ENCODE measurements at places on chromosomes 1 and 21.

DNA sequence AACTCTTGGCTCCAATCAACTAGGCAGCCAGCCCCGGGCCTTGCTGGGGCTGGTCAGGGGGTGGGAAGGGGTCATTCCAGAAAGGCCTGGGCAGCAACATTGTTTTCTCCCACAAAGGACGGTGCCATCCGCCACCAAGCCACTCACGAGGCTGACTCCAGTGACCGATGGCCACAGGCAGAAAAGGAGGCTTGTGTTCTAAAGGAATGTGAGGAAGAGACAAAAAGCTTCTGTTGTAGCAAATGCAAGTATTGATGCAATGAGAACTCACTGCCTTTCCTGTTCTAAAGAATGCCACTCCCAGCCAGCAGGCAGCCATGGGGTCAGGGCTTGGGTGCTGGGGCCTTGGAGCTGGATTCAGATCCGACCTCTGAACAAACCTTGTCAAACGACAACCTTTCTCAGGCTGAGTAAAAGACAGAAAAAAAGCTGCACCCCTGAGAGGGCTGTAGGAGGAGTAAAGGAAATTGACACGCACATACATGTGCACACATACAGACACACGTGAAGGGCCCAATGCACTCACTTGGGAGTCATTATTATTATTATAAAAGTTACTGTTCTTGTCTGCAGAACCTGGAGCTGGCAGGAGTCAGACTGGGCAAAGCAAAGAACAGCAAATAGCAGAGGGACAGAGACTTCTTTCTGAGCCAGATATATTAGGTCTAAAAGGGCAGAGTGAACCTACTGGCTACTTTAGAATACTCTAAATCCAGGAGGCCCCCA is 13.9 kb upstream of the PRMT2 start:
- no peak for DNase-seq

GRCh38 chr1:30191154-30191702 is 532.2 kb downstream of the MATN1 start:
- no peak for DNase-seq

DNA sequence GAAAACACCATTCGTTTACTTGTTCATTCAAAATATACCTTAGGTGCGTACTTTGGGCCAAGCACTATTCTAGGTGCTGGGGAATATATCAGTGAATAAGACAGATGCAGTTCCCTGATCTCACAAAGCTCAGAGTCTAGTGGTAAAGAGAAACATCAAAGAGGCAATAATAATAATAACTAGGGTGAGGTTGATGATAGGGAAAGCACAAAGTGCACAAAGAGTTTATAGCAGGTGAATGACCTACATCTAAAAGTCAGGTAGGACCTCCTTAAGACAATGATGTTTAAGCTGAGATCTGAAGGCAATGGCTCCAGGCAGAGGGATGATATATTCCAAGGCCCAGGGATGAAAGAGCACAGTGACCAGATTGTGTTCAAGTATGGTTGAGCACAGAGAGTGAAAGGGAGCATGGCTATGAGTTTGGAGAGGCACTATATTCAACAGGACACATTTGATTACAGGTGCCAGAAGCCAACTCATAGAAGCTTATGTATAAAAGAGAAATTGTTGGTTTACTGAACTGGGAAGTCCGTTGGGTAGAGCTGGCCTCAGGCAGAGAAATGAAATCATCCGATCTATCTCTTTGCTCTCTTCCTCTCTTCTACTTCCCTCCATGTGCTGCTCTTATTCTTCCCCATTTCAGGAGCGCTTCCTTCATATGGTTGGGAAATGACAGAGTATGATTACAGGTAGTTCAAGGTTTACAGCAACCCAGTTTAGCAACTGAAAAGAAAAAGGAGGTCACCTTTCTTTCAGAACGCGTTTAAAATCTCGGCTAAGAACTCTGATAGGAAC is 23.0 kb upstream of the CCT8 start:
- no peak for DNase-seq

DNA sequence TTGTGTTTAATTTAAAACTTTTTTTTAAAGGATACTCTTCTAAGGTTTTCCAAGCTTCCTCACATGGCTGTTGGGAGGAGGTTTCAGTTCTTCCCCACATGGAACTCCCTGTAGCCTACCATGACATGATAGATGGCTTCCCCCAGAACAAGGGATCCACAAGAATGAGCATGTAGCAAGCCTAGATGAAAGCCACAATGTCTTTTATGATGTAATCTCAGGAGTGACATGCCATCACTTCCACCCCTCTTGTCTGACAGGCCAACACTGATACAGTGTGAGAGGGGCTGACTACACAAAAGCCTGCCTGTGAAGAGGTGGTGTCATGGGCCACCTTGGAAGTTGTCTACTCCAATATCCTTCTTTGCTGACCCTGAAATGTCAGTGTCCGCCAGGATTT is 32.0 kb downstream of the CD34 start:
- DNase-seq = no peak
